ENCODE measurements at places on chromosomes 5 and 9.

GRCh38 chr9:89361031-89361430, 42.7 kb downstream of the SECISBP2 start:
- no peak for DNase-seq

DNA sequence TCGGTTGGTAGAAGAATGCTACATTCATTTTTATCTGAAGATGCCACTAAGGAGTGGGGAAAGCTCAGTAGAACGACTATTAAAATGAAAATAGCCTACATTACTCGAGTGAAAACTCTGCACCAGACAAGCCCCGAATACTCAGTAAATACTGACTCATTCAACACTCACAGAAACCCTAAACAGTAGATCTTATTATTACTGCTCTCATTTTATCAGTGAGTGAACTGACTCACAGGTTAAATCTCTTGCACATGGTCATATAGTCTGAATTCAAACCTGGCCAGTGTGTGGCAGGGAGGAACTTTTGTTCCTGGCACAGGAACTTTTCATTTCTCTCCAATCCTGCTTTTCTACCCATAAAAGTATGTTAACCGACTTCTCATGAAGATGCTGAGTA, 9.6 kb upstream of the PAPPA start:
- no peak for DNase-seq

DNA sequence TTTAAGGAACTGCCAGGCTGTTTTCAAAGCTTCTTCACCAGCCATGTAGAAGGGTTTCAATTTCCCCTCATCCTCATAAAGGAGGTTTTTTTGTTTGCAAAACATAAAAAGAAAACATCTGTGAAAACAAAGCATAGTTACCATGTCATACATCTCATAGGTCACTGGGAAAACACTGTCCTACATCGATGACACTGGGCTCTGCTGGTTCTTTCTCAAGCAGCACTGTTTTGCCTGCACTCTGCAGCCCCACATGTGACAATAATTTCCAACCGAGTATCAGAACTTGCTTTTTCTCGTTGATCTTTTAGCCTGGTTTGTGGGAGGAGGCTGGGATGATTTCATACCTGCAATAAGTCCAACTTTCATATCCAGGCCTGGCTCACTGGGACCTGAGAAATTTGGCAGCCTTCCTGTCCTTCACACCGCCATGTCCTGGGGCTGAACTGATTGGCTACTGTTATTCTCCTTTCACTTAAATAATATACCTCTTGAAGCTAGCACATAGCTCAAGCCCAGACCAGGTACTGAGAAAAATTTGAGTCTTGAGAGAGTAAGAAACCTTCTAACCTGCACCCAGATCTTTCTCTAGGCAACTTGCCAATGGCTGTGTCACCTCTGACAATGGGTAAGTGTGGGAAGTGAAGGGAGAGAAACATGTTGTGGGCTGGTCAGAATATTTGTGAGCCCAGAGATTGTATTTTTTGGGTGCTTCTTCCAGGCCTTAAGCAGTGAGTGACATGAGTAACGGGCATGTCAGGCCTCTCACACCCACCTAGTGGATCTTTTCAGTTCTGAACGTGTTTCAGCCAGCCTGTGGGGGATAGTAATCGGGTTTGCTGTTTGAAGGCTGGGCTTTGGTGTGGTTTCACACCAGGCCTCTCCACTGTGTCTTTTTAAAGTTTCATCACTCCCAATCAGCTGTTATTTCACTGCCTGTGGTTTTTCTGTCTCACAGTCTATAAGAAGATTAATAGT, 502.8 kb downstream of the NTRK2 start:
- DNase-seq, result no peak

DNA sequence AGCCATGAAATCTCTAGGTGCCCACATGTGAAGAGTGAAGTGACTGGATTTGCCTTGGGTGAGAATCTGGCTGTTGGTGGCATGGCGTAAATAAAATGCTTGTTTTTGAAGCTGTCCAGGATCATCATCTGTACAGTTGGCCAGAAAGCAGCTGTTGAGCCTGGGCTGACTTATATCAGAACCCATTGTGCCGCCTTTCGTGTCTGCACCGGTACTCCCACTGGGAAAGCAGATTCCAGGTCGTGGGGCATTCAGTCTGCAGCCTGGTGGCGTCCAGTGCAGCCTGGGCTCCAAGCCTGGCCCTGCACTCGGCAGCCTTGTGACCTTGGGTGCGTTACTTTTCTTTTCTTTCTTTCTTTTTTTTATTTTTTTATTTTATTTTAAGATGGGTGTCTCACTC, 27.8 kb downstream of the PRRC2B start:
- DNase-seq, result no peak

DNA sequence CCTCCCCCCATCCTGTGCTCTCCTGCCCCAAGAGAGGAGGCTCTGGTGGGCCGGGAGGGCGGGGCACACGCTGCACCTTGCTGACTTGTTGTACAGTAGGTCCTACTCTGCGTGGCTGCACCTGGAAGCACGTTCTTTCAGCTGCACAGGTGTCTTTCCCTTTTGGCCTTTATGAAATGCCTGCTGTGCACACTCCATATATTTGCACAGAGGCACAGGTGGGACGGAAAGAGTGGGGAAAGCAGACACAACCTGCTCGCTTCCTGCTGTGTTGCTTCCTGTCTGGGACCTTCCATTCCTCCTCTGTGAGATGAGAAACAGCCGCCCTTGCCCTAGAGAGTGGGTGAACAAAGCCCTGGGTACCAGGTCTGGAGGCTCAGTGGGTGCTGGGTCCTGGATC, 4.8 kb downstream of the USP20 start:
- DNase-seq, result no peak

DNA sequence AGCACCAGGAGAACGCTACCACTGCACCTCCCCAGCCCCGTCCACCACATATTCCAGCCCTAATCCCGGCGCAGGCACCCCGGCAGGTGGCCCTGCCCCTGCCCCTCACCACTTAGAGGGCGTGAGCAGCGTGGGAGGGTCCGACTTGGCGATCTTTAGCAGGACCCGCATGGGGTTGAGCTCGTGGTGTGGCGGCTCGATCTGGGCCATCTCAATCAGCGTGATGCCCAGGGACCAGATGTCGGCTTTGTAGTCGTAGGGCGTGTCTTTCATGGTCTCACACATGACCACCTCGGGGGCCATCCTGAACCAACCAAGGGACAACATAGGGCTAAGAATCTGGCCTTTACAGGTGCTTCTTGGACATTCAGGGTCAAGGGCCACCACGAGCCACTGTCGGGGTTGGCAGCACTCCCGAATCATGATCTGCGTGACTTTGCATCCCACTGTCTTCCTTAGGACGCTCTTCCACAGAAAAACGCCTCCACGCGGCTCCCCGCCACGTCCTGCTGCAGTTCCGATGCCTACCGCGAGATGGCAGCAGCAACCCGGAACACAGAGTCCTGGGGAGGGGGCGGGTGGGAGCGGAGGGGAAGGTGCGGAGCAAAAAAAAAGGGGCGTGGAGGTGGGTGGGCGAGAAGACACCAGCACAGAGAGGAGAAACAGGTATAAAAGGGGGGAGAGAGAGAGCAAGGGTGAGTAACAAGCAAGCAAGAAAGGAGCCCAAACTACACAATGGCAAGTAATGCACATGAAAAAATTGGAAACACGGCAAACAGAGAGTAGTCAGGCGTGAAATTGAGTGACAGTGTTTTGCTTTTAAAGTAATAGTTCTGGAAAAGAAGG, 81.3 kb downstream of the STK10 start:
- peak; percentile 71 for DNase-seq

DNA sequence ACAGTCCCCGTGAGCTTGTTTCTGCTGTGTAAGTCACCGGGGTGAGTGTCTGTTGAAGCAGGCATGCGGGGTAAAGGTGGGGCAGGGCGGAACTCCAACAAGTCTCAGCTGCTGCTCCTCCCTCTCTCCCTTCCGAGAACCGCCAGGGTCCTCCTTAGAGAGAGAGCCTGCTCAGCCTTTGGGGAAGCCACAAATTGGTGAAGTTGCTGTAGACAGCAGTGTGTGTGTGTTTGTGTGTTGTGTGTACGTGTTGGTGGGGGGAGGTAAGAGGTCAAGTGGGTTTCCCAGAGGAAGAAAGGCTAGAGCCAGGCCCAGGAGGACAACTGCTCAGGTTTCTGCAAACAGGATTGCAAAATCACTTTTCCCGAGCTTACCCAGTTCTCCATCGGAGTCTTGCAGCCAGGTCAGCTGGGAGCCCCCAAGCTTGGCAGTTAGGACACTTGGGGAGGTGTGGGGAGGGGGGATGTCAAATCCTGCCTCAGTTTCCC, 38.9 kb upstream of the DAB2IP start:
- DNase-seq, result no peak

- no peak for DNase-seq
Measured at GRCh38 chr5:119449882-119450281, 2.4 kb upstream of the HSD17B4 start.

- DNase-seq, result no peak
Measured at GRCh38 chr5:66891184-66891925, 295.2 kb downstream of the MAST4 start.

- no peak for DNase-seq
Measured at GRCh38 chr9:73683862-73684591, 532.4 kb downstream of the ANXA1 start.

DNA sequence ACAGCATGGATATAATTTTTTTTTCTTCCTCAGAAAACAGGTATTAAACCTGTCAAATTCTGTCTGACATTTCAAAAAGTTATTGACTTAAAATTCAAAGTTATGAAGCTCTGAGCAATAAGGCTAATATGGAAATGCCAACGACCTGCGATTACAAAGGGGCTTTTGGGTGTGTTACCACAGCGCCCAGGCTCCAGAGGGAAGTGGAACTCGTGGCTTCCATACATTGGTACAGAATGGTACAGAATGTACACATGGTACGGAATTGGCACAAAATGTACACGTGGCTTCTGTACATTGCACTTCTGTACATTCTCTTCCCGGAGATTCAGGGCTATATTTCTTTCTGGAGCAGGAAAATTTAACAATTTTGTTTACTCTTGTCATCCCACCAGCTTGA, 225.1 kb upstream of the TBCA start:
- no peak for DNase-seq

GRCh38 chr5:108820983-108821382, 73.3 kb downstream of the FER start:
- no peak for DNase-seq

GRCh38 chr9:21097817-21098216, 20.1 kb upstream of the IFNB1 start:
- DNase-seq, result no peak

- no peak for DNase-seq
Measured at GRCh38 chr9:123620239-123620638, 264.2 kb downstream of the CRB2 start.

DNA sequence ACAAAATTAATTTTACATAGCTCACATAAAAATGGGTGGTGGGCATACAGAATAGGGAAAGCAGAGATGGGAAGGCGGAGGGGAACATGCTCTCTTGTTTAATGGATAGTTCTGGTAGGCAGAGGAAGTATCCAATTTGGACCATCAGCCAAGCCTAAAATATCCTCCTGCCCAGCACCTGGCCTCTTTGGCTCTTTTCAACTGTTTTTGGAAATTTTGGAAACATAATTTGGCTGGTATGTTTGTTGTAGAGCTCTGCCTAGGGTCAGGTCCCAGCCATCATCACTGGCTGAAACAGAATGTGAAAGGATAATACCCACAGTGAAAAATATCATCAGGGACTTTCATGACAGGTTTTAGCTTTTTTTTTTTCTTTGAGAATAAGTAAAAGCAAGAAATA, 467.3 kb upstream of the DMAC1 start:
- DNase-seq, result no peak

DNA sequence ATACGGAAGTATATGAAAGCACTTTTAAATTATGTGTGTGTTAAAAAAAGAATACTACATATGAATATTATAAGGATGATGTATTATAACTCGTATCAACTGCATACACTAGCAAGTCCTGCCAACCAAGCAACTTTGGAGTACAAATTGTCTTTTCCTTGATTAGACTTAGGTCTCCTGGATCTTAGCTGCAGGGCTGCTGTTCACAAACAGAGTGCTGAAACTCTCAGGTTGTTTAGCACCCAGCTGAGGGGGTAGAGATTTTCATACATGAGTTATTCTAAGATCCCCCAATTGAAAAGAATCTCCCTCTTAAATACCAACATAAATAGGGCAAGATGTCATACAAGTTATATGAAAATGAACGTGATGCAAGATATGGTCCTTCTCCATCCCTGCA, 149.8 kb upstream of the TNC start:
- no peak for DNase-seq

- DNase-seq, result no peak
Measured at GRCh38 chr5:147674411-147674810, 108.1 kb downstream of the JAKMIP2 start.

- no peak for DNase-seq
Measured at GRCh38 chr5:158364367-158364766, 505.4 kb upstream of the CLINT1 start.

GRCh38 chr5:43063721-43064171, 23.6 kb upstream of the ANXA2R start:
- no peak for DNase-seq

DNA sequence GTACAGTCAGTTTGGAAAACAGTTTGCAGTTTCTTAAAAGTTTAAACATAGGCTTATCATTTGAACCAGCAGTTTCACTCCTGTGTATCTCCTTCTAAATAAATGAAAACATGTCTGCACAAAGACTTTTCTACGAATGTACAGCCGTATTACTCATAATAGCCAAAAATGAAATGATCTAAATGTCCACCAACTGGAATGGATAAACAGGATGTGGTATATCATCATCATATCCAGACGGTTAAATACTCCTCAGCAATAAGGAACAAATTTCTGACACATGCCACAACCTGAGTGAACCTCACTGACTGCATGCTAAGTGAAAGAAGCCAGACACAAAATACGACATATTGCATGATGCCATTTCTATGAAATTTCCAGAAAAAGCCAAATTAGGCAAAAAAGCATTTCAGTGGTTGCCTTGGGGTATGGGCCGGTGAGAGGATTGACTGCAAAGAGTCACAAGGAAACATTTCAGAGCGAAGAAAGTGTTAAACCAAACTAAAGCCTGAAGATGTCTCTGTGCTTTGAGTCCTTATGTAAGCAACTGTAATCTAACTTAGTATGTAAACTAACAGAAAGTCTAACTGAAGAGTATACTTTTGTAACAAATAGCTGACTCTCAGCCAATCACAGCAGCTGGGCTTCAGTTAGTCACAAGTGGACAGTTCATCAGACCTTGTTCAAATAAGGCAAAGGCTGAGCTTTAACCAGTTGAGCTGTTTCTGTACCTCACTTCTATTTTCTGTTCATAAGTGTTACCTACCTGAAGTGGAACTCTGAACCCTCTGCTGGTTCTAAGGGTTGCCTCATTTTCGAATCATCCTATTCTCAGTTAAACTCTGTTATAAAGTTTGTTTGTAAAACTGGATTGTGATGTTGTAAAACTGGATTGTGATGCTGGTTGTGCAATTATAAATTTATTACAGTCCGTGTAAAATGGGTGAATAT, 65.2 kb downstream of the TRIO start:
- DNase-seq, result no peak

DNA sequence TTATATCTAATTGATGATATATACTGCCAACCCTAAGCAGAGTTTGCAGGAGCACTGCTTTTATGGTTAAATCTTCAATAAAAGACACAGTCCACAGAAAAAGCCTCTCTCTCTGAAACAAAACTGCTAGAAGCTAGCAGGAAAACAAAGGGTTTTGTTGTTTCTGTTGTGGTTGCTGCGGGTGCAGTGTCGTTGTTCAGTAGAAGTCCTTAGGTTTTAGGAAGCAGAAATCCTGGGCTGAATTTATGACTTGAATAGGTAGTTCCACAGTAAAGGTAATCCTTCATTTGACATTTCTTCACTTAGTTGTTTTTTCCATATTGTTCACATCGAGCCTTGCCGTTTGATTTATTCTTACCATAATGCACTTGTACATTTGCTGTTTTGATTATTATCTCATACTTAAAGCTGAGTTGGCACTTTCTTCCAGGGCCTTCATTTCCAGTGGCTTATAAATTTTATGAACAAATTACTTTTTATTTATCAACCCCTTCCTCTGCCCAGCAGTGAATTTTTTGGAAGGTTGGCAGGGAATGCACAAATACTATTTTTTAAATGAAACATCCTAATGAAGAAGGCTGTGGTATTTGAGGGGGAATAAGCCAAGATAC, 209.6 kb upstream of the SLC30A5 start:
- DNase-seq, result no peak
